ENCODE measurements at places on chromosomes 6 and 20. TPM values are rescaled to one million over a fixed set of nuclear protein-coding genes. Genes with fewer than 3 reads are reported as not detected.
A peak's percentile ranks its signal among the peaks of the same experiment; 100 is the strongest.

DNA sequence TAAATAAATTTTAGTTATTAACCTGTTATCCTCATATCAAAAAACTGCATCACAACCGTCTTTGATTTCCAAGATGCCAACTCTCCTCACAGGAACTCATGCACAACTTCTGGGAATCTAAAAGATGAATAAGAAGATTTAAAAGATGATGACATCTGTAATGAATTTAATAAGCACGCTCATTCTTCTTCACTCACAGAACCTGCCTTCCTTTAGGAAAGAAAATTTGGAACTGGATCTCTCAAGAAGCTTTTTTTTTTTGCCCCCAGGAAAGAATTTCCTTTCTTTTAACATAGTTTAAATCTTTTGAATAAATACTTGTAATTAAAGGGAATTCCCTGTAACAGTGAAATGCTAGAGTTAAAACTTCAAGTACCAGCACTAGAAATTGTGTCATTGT lies 161.5 kb downstream of the HIVEP2 start:
- DNase-seq: no peak

DNA sequence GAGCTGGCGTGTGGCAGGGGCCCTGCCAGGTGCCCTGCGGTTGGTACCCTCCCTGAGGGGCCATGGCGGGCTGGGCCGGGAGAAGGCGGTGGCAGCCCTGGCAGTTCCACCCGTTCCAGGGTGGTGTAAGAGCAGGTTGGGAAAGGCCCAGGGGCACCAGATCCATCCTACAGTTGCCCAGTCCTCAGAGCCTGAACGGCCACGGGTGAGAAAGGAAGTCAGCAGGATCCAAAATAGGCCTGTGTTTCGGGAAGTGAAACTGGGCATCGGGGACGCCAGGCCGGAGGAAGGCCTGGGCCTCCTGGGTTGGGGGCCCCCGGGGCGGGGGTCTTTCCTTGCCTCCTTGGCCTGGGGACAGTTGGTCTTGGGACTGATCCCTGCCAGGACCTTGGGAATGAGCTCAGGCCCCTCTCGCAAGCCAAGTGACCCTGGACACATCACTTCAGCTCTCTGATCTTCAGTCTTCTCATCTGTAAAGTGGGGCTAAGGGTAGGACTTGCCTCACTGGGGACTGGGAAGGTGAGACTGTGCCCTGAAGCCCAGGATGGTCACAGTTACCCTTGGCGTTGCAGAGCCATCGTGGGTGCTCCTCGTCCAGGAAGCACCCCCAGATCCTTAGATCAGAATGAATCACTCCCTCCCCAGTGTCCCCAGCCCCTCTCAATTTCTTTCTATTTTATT lies 18.1 kb upstream of the NOL4L start:
- DNase-seq: peak; percentile 52

DNA sequence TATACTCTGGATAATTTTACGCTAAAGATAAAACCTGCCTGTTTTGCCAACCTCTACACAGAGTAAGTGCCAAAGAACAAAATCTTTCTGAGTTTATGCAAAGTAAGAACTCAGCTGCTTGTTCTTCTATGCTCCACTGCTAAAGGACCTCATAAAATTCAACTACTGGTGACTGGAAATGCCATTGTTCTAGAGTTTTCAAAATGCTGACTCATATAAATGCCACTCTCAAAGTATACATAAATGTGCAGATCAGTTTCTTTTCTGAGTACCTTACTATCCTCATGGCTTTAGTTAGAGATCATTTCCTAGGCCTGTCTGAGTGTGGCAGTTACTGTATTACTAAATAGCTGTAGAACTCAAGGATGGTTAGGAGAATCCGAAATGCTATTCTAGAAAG lies 45.6 kb downstream of the LYRM4 start:
- DNase-seq: no peak

WFDC6 gene
- total RNA-seq: not detected

DNA sequence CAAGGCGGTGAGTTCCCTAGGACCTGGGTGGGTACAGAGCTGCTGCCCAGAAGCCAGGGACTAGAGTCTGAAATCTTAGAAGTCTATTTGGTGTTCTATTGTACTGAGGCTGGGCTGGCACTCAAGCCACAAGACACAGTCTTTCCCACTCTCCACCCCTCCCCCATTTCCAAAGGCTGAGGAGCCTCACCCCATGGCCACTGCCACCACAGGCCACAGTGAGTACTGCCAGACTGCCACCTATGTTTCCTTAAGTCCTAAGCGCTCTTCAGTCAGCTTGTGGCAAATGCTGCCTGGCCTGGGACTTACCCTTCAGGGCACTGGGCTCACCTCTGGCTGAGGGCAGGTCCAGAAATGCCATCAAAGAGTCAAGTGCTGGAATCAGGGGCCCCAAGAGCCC lies 469.3 kb downstream of the HAO1 start:
- no peak for DNase-seq

- no peak for DNase-seq
Measured at GRCh38 chr20:57966620-57967019, 256.8 kb upstream of the PMEPA1 start.

DUSP15 gene
- 2.5 TPM for total RNA-seq

- DNase-seq: no peak
Measured at GRCh38 chr6:98946266-98946878, 1.4 kb downstream of the FBXL4 start.

GRCh38 chr6:108002365-108003221 lies 44.6 kb upstream of the SEC63 start:
- DNase-seq: no peak

SMIM29 gene
- total RNA-seq: 19.1 TPM

DNA sequence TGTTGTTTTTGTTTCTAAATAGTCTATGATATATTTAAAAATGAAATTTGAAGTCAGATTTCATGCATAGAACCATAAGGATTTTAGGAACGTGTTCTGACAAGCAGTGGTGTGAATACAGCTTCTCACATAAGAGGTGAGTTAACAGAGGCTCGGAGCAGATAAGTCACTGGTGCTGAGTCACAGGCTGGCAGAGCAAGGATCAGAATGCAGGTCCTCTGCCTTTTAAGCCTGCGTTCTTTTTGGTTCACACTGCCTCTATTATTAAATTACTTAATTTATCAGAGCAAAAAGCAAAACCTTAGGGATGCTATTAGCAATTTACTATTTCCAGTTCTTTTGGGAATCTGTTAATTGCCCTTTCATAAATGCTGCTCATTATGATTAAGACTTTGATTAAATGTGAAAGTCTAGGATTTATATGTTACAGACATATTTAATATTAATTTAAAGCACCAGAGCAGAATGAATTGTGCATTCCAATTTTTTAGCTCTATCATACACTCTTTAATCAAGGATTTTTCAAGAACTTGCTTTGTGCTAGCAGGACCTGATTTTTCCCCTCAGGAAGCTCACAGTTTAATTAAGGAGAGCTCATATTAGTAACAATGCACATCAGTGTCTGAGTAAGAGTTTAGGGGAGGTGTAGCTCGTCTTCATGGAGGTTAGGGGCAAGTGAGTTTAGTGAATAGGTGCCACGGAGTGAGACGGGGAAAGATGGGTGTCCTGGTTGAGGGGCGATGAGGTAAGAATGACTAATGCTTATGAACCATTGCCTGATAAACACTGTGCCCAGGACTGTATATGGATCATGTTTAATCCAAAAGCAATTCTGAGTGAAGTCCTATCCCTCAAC lies 212.7 kb upstream of the AGPAT4 start:
- DNase-seq: no peak

EFCAB8 gene
- not detected for total RNA-seq

GRCh38 chr6:16274885-16275589 lies 36.6 kb downstream of the GMPR start:
- DNase-seq: no peak

ZSWIM1 gene
- total RNA-seq: 10.1 TPM

GRCh38 chr20:37886851-37887297 lies 16.1 kb upstream of the VSTM2L start:
- peak; percentile 83 for DNase-seq

GRCh38 chr6:144756469-144756868 lies 471.3 kb downstream of the UTRN start:
- no peak for DNase-seq

GRCh38 chr20:41998539-41999341 lies 380.6 kb upstream of the CHD6 start:
- DNase-seq: no peak

DNA sequence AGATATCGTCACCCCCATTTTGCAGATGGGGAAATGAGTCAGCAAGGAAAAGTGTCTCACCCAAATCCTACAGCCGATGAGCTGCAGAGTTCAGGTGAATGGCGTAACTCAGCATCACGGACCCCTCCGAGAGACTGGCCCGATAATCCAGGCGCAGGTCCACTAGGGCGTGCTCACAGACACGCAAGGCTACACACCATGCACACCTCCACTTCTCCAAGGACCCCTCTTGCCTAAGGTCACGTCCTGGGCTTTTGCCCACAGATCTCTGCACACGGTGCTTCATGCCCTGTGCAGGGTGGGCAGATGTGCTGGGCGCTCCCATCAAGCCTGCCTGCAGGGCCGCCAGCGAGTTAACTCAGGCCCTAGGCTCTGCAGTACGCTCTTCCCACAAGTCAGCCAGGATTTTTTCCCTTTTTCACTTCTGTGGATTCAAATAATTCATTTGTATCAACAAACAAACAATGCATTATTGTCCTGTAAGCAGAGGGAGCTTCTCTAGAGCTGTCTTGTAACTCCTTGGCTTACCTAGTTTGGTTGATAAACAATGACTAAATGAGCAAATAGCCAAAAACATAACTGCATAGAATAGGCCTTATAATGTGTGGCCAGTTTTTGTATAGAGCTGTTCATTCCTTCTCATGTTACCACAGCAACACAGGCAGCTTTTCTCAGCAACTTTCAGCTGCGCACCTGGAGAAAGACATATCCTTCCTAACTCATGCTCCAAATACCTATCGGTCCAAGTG lies 139.1 kb downstream of the AGPAT4 start:
- no peak for DNase-seq

GRCh38 chr6:40352527-40353170 lies 234.5 kb downstream of the LRFN2 start:
- DNase-seq: no peak

- DNase-seq: no peak
Measured at GRCh38 chr20:3208786-3209256, 477 bp upstream of the ITPA start.

DNA sequence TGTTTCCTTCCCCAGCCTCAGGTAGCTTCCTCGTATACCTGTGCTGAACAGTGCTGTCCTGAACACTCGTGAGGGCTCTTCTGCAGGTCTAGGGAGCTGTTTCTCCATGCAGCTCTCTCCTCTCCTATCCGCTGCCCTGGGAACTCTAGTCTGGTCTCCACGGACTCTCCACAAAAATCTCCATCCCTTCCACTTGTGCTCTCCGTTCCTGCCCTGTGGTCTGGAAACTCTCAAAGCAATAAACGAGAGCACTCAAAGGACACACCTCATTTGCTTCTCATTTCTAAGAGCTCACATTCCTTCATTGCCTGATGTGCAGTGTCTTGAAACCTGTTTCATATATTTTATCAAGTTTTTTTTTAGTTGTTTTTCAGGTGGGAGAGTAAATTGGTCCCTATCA lies 235.9 kb upstream of the RGS17 start:
- no peak for DNase-seq

DNA sequence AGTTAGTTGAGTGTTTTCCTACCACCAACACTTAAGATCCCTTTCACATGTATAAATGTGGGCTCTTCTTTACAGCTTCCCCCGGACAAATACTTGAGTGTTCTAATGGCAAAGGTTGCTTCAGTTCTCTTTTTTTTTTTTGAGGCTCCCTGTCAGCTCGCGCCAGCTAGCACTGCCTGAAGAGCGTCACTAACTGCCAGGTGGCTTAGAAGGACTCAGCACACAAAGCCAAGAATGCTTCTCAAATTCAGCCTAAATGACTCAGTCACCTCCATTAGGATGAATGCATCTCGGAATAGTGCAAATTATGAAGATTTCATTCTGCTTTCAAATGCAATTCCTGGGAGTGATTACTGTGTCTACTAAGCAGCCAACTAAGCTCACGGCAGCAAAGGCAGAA lies 150.7 kb upstream of the BTBD3 start:
- DNase-seq: no peak

TTK gene
- total RNA-seq: 0.32 TPM

RAB44 gene
- total RNA-seq: not detected

TAGAP gene
- 1.1 TPM for total RNA-seq

DNA sequence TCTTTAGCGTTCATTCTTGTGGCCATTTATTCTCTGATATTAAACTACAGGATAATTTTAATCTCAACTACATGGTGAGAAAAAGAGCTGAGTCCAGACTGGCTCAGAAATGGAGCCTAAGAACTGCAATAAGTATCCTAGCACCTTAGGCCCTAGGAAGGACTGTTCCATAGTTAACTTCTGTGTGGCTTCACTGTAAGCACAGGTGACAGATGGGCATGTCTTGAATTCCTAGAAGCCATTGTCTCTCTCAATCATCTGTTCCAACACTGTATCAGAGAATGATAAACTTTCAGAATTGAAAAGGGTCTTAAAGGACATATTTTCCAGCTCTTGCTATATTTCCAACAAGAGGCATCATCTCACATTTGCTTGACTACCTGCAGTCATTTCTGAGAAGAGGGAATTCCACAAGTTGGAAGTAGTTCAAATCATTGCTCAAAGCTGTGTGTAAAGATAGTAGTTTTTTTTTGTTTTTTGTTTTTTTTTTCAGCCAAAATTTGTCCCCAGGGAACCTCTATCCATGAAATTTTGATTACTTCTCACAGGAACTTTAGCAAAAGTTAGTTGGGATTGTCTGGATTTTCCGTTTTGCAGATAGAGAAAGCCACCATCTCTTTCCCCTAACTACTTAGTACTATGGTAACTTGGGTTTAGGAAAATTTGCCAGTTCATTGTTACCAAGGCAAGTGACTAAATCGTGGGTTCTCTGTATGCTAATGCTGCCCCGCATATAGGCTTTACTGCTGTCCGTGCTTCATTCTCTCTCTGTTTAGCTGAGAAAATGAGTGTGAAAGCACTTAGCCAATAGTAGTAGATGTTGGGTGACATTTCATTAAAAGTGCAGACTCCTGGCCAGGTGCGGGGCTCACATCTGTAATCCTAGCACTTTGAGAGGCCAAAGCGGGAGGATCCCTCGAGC lies 47.2 kb downstream of the KCNS1 start:
- no peak for DNase-seq

DNA sequence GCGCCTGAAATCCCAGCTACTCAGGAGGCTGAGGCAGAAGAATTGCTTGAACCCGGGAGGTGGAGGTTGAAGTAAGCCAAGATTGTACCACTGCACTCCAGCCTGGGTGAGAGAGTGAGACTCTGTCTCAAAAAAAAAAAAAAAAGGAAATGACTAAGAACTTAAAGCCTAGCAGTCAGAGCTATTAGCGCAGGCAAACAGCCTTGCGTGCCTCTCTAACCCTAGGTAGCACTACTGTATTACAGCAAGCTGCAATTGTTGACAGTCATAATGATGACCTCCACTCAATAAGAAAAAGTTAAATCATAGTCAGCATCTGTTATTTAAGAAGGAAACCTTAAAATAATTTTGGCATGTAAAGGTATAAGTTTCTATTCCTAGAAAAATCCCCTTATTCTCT lies 14.4 kb downstream of the GSS start:
- DNase-seq: no peak

GRCh38 chr6:25586927-25587326 lies 65.1 kb upstream of the SCGN start:
- no peak for DNase-seq
